ENCODE measurements at places on chromosomes 5 and 9.

GRCh38 chr9:103707181-103707580 is 386.9 kb upstream of the SMC2 start:
- no peak for DNase-seq

- DNase-seq: no peak
Measured at GRCh38 chr5:68342693-68343092, 127.1 kb downstream of the PIK3R1 start.

DNA sequence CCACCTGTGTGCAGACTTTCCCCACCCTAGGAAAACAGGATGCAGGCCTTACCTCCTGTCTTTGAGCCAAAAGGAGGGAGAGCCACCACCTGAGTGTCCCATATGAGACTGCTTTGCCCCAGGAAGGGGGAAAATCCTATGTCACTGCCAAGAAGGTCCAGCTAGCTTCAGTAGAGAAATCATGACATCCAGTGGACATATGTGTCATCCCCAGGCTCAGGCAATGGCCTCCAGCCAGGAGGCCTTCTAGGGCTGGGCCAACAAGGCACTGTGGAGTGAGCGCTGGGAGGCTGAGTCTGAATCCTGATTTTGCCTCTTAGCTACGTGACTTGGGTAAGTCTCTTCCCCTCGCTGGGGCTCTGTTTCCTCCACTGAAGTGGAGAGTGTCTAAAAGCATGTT is 60.2 kb downstream of the SMIM23 start:
- DNase-seq: no peak

DNA sequence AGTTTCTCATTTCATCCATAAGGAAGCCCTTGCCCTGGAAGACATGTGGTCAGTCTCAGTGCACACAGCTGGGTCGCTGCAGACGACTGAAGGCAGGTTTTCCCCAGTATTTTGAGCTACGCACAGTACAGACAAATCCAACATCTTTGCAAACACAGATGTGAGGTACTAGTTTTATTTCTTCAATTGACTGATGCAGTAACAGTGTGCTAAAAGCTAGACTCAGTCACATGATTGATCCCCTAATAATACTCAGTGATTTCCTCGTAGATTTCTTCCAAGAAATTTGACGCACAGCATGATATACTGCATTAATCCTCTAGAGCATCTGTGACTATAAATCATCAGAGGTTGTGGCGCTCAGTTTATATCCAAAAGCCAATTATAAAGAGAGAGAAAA is 346.1 kb downstream of the DIRAS2 start:
- DNase-seq: no peak

DNA sequence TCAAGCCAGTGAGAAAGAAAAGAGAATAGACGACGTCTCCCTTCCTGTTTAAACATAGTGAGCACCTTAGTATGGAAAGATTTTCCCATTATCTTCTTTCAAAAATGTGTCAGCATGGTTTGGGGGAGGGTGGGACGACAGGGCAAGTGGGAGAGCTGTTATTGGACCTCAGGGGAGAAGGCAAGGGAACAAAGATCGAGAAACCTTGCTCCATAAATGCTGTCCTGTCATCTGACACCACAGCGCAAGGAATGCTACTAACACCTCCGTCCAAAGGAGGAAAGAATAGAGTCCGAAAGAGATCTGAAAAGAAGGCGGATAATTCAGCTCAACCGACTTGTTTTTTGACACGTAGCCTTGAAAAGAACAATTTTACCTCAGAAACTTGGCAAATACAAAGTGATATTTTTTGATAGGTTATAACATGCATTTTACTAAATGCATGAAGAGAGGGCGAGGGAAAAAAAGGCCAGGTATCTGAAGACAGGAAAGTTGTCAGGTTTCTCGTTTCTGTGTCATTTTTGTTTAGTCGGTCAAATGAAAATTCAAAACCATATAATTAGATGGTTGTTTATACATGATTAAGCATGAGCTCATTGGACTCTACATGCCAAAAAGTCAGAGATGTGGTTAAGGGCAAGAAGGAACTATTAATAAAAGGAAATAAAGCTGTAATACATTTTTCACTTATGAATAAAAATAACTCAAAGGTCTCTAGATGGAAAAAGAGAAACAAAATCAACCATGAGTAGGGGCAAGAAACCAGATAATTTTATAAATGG is 155.7 kb downstream of the GLIS3 start:
- no peak for DNase-seq

- DNase-seq: no peak
Measured at GRCh38 chr5:142605611-142606010, 80.3 kb downstream of the FGF1 start.
